CD4-positive, alpha-beta memory T cell (primary cell): ENCODE measurements at places on chromosomes 2 and 18. TPM values are rescaled to one million over a fixed set of nuclear protein-coding genes. Genes with fewer than 3 reads are reported as not detected.

The CCDC74A gene
- 0.38 TPM for total RNA-seq

The TTL gene
- total RNA-seq = 22.3 TPM

The TUBA4B gene
- total RNA-seq = not detected

- DNase-seq = no peak
- H3K4me3 ChIP-seq = no peak overlapping the region
- H3K27ac ChIP-seq = no peak overlapping the region
- H3K4me1 ChIP-seq = peaks cover 36% of the 10 kb centered on the region
Observed at GRCh38 chr2:9803023-9803805, 40.1 kb upstream of the TAF1B start.

GRCh38 chr2:130825231-130825965 is 11.3 kb upstream of the ARHGEF4 start:
- peaks cover 20% of the 10 kb centered on the region for H3K4me1 ChIP-seq
- no peak overlapping the region for H3K27ac ChIP-seq
- no peaks in the 10 kb centered on the region for H3K27me3 ChIP-seq
- H3K36me3 ChIP-seq = no peaks in the 10 kb centered on the region
- H3K4me3 ChIP-seq = no peak overlapping the region

DNA sequence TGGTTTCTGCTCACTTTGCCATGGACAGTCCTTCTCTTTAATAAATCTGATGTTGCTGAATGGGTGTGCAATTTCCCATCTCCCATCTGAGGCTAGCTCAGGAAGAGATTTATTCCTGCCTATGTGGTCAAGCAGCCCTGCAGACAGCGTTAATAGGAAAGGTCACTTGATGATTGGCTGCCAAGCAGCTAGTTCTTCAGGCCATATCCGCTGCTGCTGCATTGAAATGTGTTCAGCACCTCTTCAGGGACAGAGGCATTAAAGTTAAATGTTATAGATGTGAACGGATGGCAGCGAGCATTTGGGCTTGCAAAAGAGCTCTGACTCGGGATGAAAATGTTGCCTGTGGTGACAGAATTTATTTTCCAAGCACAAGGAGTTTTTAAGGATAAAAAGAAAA is 474.2 kb downstream of the PIK3C3 start:
- H3K4me3 ChIP-seq = no peak overlapping the region
- no peak for DNase-seq
- no peaks in the 10 kb centered on the region for H3K36me3 ChIP-seq
- no peaks in the 10 kb centered on the region for H3K4me1 ChIP-seq
